ENCODE measurements at places on chromosomes 7 and 10. TPM values are rescaled to one million over a fixed set of nuclear protein-coding genes. Genes with fewer than 3 reads are reported as not detected.

VAX1 gene
- total RNA-seq: not detected

ZNF365 gene
- 1.6 TPM for total RNA-seq

DNA sequence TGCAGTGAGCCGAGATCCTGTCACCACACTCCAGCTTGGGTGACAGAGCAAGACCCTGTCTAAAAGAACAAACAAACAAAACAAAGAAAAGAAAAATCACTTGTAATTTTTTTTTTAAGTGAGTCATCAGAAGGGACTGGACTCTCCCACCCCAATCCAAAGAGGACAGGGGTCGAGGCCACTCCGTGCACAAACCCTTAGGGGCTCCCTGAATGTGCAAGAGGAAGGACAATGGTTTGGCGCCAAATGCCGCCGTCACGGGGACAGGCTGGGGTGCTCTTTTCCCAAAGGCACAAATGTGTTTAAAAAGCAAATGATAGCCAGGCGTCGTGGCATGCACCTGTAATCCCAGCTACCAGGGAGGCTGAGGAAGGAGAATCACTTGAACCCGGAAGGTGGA, 23.8 kb downstream of the RCC1L start:
- peaks cover 30% of the 10 kb centered on the region for H3K36me3 ChIP-seq
- H3K27me3 ChIP-seq: no peaks in the 10 kb centered on the region
- no peaks in the 10 kb centered on the region for H3K4me1 ChIP-seq

DNA sequence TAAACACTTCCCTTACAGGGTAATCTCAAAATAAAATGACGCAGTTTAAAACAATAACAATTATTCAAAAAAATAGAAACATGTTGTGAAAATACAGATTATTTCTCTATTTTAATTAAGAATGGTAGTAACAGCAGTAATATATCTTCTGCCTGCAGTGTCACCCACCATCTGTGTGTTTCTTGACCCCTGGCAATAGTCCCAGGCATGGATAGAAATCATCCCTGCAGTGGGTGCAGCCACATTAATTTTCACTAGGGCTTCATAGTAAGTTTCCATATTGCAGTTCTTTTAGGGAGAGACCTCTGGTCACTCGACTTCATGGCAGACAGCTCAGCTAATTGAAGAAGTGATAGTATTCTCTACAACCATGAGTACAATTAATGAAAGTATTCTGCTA, 470.1 kb upstream of the TEX47 start:
- no peaks in the 10 kb centered on the region for H3K36me3 ChIP-seq
- no peak overlapping the region for H3K27ac ChIP-seq
- H3K4me3 ChIP-seq: no peak overlapping the region
- no peaks in the 10 kb centered on the region for H3K27me3 ChIP-seq
- DNase-seq: no peak

DNA sequence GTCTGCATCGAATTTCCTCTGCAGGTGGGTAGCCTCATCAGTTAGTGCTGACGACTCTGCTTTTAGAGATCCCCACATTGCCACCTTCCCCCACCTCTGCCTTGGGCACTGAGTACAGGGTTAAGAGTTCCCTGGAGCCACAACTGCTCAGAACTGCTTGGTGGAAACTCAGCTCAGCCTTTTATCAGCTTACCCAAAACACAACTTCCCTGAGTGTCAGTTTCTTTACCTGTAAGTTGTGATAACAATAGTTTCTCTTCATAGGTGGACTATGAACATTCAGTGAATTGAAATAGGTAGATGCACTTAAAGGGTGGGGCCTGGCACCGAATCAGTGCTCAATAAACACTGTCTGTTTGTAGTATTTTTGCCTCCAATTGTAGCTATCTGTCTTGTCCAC, 11.3 kb downstream of the ASB13 start:
- peaks cover 7% of the 10 kb centered on the region for H3K4me1 ChIP-seq
- no peak for DNase-seq
- H3K4me3 ChIP-seq: no peak overlapping the region

DNA sequence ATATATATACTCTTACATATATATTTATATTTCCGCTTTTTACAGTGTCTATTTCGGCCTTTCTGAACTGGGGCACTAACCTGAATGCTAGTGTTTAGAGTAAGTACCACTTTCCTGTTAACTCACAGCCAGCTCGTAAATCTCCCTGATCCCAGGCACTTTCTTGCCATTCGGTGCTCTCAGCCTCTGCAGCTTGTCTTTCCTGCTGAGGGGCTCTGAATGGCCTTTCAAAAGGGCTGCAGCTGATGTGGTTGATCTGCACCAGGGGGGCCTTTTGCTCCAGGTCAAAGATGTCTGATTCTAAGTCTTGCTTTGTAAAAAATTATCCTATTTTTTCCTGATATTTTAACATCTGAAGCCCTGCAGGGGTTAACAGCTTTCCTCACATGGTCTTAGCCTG, 25.5 kb upstream of the HPS1 start:
- H3K36me3 ChIP-seq: no peaks in the 10 kb centered on the region
- DNase-seq: no peak
- peaks cover 9% of the 10 kb centered on the region for H3K4me1 ChIP-seq
- H3K27me3 ChIP-seq: no peaks in the 10 kb centered on the region
- H3K27ac ChIP-seq: no peak overlapping the region

GRCh38 chr7:49885593-49886285, 112.3 kb downstream of the VWC2 start:
- H3K4me1 ChIP-seq: no peaks in the 10 kb centered on the region
- no peak overlapping the region for H3K4me3 ChIP-seq
- no peaks in the 10 kb centered on the region for H3K36me3 ChIP-seq
- H3K27me3 ChIP-seq: no peaks in the 10 kb centered on the region
- DNase-seq: no peak

NUDT13 gene
- 2.3 TPM for total RNA-seq

HOXA7 gene
- 0.66 TPM for total RNA-seq

GATA3 gene
- 0.66 TPM for total RNA-seq

DNA sequence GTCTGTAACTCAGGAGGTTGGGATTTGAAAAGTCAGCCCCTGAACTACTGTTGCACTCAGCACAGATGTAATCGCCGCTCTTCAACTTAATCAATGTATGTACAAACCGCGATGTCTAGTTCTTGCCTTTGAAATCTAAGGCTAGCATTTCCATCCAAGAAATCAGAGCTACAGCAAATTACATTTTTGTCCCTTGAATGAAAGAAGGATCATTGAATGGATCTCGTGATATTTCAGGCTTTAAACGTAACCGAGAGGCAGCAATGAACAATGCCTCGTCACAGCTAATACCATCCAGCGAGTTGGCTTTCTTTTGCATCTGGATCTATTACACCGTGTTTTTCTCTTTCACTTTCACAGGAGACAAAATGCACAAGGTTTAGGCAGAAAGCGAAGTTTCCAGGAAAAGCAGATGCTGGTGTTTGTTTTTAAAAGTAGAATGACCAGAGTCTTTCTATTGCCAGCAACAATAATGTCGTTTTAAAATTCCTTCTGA, 5.5 kb downstream of the SKIDA1 start:
- H3K27me3 ChIP-seq: no peaks in the 10 kb centered on the region
- H3K4me3 ChIP-seq: no peak overlapping the region
- no peaks in the 10 kb centered on the region for H3K36me3 ChIP-seq
- no peak for DNase-seq
- H3K27ac ChIP-seq: peak overlapping the region; percentile 76

DNA sequence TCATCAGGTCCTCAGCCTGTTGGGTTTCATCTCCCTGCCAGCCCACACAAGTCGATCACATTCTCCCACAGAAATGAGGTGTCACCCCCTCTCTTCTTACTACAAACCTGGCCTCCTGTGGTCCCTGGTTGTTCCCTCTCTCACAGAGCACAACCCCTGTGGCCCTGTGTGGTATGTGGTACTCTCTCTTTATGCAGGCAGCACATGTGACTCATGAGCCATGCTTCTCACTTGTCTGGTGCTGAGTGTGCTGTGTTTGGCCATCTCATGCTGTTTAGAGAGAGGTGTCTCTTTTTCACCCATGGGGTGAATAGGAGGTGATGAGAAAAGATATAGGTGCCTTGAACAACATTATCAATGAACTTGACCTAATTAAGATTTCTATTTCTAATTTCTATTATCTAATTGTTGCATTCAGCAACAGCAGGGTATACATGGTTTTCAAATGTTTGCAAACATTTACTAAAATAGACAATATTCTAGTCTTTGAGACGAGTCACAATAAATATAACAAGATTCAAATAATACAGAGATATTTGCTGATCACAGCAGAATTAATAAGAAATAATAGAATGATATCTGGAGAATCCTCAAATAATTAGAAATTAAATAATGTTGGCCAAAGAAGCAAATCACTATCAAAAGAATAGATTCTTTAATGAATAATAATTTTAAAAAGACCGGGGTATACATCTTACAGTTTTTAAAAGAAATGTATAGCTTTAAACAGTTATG, 633.8 kb upstream of the IGFBP3 start:
- H3K27ac ChIP-seq: no peak overlapping the region
- H3K36me3 ChIP-seq: no peaks in the 10 kb centered on the region
- no peaks in the 10 kb centered on the region for H3K27me3 ChIP-seq
- peaks cover 4% of the 10 kb centered on the region for H3K4me1 ChIP-seq
- no peak for DNase-seq

CHAT gene
- total RNA-seq: 0.26 TPM

GRCh38 chr7:27377988-27378387, 135.4 kb downstream of the EVX1 start:
- no peaks in the 10 kb centered on the region for H3K36me3 ChIP-seq
- H3K4me1 ChIP-seq: no peaks in the 10 kb centered on the region
- DNase-seq: no peak

- no peak for DNase-seq
- H3K4me1 ChIP-seq: peaks cover 8% of the 10 kb centered on the region
- no peak overlapping the region for H3K27ac ChIP-seq
- no peak overlapping the region for H3K4me3 ChIP-seq
- no peaks in the 10 kb centered on the region for H3K27me3 ChIP-seq
- no peaks in the 10 kb centered on the region for H3K36me3 ChIP-seq
Observed at GRCh38 chr7:625376-625971, 101.0 kb upstream of the DNAAF5 start.

EPO gene
- 1.3 TPM for total RNA-seq

- DNase-seq: no peak
- no peaks in the 10 kb centered on the region for H3K27me3 ChIP-seq
- H3K27ac ChIP-seq: peak overlapping the region; percentile 47
- no peak overlapping the region for H3K4me3 ChIP-seq
- H3K4me1 ChIP-seq: peaks cover 18% of the 10 kb centered on the region
Observed at GRCh38 chr10:28307267-28307666, 4.4 kb upstream of the MPP7 start.

PIK3AP1 gene
- total RNA-seq: 37.2 TPM

GRCh38 chr7:71385330-71385729, 253.4 kb downstream of the GALNT17 start:
- H3K27ac ChIP-seq: no peak overlapping the region
- H3K4me1 ChIP-seq: no peaks in the 10 kb centered on the region
- no peaks in the 10 kb centered on the region for H3K36me3 ChIP-seq

GRCh38 chr10:86583983-86584382, 62.4 kb upstream of the WAPL start:
- no peak for DNase-seq
- H3K4me3 ChIP-seq: no peak overlapping the region
- no peaks in the 10 kb centered on the region for H3K27me3 ChIP-seq
- H3K27ac ChIP-seq: no peak overlapping the region
- H3K4me1 ChIP-seq: peaks cover 6% of the 10 kb centered on the region

NEUROD6 gene
- not detected for total RNA-seq

Data from body of pancreas (tissue), 4 donors.